ENCODE measurements at places on chromosomes 11 and 22. TPM values are rescaled to one million over a fixed set of nuclear protein-coding genes. Genes with fewer than 3 reads are reported as not detected.

CASP4 gene
- total RNA-seq, result 205 TPM

SLC22A8 gene
- total RNA-seq, result not detected

MYOD1 gene
- not detected for total RNA-seq

OR56B1 gene
- not detected for total RNA-seq

OR51I1 gene
- not detected for total RNA-seq

CRACR2B gene
- total RNA-seq, result 9.5 TPM

OR5M8 gene
- total RNA-seq, result not detected

ARHGAP8 gene
- total RNA-seq, result not detected

NDUFS8 gene
- total RNA-seq, result 263 TPM

OR2AG1 gene
- not detected for total RNA-seq

P2RX6 gene
- not detected for total RNA-seq

MS4A6A gene
- total RNA-seq, result not detected

MPZL3 gene
- 8.4 TPM for total RNA-seq

ANKRD49 gene
- 10.8 TPM for total RNA-seq

DCDC1 gene
- not detected for total RNA-seq

APOBEC3H gene
- 0.20 TPM for total RNA-seq

FGF4 gene
- total RNA-seq, result not detected

PGA5 gene
- total RNA-seq, result not detected

APOA5 gene
- not detected for total RNA-seq

NCF4 gene
- total RNA-seq, result not detected

IRF7 gene
- 84.2 TPM for total RNA-seq
